ENCODE measurements at places on chromosomes 2 and 18.

- DNase-seq, result no peak
These were observed 40.2 kb downstream of the MCFD2 start for GRCh38 chr2:46875226-46875899.

- no peak for DNase-seq
These were observed 725.2 kb downstream of the CPS1 start for GRCh38 chr2:211281430-211282073.

DNA sequence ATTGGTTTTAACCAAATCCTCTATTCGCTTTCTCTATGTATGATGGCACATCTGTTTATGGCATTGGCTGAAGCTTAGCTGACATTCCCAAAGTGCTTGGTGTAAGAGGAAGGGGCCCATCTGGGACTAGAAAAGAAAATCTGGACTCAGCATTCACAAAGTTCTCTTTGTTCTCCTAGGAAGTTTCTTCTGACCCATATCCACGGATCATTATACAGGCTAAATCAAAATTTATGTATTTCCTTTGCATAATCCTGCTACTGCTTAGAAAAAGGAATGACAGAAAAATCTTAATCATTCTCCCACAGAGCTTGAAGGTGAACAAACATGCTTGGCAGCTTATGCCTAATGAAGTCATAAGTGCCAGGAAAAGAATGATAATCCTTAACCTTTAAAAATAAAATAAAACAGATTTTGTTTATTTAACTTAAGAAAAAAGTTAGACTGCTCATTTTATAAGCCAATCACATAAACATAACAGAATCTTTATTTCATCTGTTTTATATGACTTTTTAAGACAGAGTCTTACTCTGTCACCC lies 88.4 kb downstream of the NYAP2 start:
- no peak for DNase-seq

DNA sequence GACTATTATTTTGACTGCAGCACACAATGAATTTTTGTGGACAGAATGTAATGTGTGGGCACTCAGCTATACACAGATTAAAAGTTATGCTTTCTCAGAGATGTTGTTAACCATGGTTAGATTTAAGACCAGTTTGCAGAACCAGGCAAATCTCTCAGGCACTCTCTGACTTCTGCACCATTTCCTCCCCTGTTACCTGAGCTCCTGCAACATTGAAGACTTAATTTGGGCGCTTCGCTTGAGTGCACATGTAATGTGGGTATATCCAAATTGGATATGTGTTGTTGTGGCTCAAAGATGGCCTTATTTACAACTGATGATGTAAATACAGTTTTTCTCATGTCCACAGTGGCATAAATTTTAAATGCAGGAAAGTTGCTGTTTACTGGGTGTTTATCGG lies 469.4 kb downstream of the PTPRM start:
- DNase-seq, result no peak

GRCh38 chr2:10495988-10496313 lies 47.8 kb upstream of the ODC1 start:
- no peak for DNase-seq

- DNase-seq, result no peak
These were observed 18.3 kb upstream of the LYPD6 start for GRCh38 chr2:149312039-149312438.

GRCh38 chr2:46232860-46233259 lies 64.3 kb upstream of the EPAS1 start:
- no peak for DNase-seq

GRCh38 chr2:149090706-149091105 lies 52.2 kb downstream of the LYPD6B start:
- no peak for DNase-seq

DNA sequence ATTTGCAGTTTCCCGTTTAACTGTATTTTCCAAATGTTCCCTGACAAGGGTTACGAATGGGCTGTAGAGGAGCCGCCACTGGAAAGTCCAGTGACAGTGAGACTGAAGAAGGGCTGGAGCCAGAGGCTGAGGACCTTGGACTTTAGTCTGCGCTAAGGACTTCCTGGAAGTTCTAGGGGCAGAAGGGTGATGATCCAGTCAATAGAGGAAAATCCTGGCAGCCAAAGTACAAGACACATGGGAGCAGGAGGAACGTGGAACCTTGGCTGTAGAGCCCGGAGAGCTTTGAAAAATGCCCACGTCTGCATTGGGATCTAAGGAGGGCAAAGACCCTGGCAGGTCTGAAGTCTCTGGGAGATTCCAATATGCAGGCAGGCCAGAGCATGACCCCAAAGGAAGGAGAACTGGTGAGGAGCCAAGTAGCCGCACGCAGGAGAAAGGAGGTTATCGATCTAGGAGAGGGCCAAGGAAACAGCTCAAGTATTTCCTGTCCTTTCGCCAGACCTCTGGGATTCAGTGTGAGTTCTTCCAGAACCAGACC lies 28.5 kb downstream of the MBP start:
- no peak for DNase-seq

GRCh38 chr2:167258712-167259111 lies 370.4 kb downstream of the XIRP2 start:
- DNase-seq, result no peak

GRCh38 chr2:230878599-230879188 lies 14.0 kb downstream of the ITM2C start:
- no peak for DNase-seq

DNA sequence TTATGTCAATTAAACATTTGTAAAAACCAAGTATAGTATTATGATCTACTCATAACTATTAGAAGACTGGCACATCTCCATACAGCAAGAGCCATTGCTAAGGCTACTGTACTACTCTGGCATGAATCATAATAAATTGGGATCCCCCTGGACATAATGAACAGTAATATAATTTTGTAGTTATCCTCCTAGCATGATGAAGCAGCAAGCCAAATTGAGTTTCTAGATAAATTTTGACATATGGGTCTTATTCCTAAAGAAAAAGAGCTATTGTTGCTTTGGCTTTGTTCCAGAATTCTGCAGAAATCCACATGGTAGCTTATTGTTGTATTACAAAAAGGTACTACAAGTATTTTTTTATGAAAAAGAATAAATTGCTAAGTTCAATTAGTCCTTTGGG lies 204.3 kb downstream of the CAMKMT start:
- DNase-seq, result no peak

DNA sequence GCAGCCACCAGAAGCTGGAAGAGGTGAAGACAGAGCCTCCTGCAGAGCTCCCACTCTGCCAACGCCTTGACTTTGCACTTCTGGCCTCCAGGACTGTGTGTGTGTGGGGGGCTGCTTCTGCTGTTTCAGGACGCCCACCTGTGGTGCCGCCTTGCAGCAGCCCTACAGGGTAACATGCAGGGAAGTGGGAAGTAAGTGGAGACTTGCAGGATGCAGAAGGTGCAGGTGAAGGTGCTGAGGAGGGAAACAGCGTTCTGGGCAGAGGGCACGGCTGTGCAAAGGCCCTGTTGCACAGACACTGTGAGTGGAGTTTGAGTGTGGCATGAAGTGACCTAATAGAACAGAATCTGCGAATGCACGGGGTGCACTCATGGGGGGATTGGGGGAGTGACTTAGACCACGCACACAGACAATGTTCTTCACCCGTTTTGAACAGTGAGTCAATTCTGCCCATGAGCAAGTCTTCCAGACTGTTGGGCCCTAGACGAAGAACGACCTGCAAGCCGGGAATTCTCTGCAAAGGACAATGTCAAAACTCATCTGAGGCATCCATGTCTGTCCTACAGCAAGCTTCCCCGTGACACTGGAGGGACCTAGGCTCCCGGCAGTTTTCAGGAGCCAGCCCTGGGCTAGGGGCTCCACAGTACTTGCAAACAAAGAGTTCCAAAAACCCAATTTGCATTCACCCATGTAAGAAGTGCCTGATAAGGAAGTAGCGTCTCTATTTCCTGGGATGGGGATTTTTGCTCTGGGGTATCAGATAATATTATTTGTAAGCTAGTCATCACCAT lies 19.0 kb downstream of the MBP start:
- DNase-seq, result no peak

DNA sequence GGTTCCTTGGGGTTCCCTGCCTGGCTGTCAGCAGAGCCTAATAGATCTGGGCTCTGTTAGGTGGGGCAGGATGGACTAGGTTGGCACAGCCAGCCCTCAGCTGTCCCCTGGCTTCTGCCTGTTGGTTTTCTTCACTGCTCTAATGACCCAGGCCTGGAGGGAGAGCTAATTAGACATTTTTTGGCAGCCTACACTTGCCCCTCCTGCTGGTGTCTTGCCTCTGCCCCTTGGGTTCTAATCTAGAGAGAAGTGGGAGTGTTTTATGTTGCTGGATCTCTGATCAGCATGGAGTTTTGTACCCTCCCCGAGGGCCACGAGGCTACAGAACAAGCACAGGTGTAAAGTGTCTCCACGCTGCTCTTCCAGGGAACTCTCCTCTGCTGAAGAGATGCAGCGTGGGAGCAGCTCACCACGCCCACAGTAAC lies 199.4 kb upstream of the RASGRP3 start:
- no peak for DNase-seq

DNA sequence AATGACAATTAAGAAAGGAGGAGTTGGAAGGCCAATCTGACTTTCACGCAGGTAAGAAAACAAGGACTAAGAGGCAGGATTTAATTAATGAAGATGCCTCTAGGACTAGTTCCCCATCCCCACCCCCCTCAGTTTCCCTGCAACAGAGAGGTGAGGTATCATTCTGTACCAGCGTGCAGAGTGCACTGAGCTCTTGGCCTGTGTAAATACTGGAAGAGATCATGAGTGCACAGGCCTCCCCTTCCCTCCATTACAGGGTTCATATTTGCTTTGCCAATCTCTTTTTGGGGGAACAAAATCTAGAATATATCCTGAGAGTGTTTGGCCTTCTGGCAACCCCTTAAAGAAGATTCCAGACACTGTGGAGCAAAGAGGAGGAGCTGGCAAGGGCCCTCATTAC lies 60.9 kb downstream of the MMADHC start:
- DNase-seq, result no peak

- no peak for DNase-seq
These were observed 282.7 kb downstream of the DLGAP1 start for GRCh38 chr18:4172196-4173100.

DNA sequence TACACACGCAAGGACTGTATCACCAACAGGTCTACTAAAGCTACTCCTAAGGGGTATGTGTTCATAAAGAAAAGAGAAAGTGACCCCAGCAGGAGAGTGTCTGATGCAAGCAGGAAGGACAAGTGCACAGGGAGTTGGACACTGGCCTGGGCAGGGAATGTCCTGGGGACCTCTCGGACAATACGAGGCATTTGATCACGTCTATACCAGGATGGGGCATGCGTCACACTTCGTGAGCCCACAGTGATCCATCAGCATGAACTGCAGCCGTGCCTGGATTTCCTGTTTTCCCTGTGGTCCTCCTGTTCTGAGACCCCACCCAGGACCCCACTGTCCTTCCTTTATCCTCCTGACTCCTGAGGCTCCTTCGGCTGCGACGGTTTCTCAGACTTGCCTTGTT lies 113.9 kb downstream of the HDAC4 start:
- peak; percentile 60 for DNase-seq

GRCh38 chr2:230865307-230865765 lies 594 bp downstream of the ITM2C start:
- no peak for DNase-seq

DNA sequence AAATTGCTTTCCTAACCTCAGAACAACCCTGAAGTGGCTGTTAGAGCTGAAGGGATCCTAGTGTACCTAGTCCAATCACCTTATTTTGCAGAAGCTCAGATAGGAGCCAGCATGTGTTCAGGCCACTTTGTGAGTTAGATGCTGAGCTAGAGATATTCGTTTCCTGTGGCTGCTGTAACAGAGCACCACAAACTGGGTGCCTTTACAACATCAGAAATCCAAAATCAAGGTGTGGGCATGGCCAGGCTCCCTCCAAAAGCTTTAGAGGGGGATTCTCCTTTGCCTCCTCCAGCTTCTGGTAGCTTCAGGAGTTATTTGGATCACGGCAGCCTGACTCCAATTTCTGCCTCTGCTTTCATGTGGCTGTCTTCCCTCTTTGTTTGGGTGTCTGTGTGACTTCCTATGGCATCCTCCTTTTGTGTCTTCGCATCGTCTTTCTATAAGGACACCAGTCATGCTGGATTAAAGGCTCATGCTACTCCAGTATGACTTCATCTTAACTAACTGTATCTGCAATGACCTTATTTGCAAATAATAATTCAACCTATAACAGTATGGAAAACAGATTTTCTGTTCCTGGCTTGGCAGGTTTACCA lies 86.3 kb upstream of the TGFA start:
- no peak for DNase-seq

DNA sequence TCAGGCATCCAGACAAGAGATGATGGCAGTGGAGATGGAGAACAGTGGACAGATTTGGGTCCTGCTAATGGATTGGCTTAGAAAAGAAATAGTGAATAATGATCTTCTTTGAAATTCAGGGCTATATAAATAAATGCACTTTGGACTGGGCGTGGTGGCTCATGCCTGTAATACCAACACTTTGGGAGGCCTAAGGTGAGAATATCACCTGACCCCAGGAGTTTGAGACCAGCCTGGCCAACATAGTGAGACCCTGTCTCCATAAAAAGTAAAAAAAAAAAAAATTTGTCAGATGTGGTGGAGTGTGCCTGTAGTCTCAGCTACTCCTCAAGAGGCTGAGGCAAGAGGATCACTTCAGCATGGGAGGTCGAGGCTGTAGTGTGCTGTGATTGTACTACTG lies 102.4 kb upstream of the STON1 start:
- no peak for DNase-seq

DNA sequence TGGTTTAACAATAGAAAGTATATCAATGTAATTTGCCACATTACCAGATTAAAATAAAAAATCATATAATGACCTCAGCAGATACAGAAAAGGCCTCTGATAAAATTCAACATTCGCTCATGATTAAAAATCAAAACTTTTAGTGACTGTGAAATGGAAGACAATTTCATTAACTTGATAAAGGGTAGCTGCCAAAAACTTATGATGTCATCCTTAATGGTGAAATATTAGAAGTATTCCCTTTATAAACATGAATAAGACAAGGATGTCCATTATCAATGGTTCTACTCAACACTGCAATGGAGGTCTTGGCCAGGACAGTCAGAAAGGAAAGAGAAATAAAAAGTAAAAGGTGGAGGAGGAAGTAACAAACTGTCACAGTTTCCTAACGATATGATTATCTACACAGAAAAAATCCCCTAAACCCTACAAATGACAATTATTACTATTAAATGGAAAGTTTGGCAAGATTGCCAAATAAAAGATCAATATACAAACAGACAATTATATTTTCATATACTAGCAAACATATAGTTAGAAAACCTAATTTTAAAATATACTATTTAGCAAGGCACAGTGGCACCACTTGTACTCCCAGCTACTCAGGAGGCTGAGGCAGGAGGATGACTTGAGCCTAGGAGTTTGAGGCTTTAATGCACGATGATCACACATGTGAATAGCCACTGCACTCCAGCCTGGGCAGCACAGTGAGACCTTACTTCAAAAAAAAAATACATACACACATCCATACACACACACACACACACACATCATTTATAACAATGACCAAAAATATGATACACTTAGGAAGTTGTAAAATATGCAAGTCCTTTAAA lies 12.8 kb downstream of the METTL8 start:
- no peak for DNase-seq

- DNase-seq, result no peak
These were observed 31.6 kb downstream of the CYBRD1 start for GRCh38 chr2:171553858-171554257.

GRCh38 chr2:16470936-16471490 lies 194.6 kb downstream of the CYRIA start:
- DNase-seq, result no peak
